Aortic smooth muscle cell (primary cell): ENCODE measurements at places on chromosomes 12 and 14. TPM values are rescaled to one million over a fixed set of nuclear protein-coding genes. Genes with fewer than 3 reads are reported as not detected.

SLCO1C1 gene
- 2.2 and 2.6 TPM in 2 replicates for total RNA-seq

RNU4-1 gene
- total RNA-seq, result under 0.01 TPM in 1 of 2 replicates, not detected in the other

ACRBP gene
- total RNA-seq, result 0.13 and 0.25 TPM in 2 replicates

LYSET gene
- total RNA-seq, result 7.8 and 8.7 TPM in 2 replicates

DHRS2 gene
- total RNA-seq, result under 0.01 TPM in 1 of 2 replicates, not detected in the other

NKX2-8 gene
- total RNA-seq, result not detected in 2 replicates

CISTR gene
- not detected in 2 replicates for total RNA-seq

KCNMB4 gene
- 0.26 and 0.56 TPM in 2 replicates for total RNA-seq

FERMT2 gene
- 131 and 149 TPM in 2 replicates for total RNA-seq

ALX1 gene
- total RNA-seq, result 0.06 TPM in 1 of 2 replicates, not detected in the other

LRRC10 gene
- total RNA-seq, result not detected in 2 replicates

SCARB1 gene
- total RNA-seq, result 8.2 and 12.2 TPM in 2 replicates

SLC25A21 gene
- total RNA-seq, result 0.25 and 0.40 TPM in 2 replicates

HOXC13 gene
- total RNA-seq, result not detected in 2 replicates

TMCC3 gene
- total RNA-seq, result 0.50 and 0.92 TPM in 2 replicates

RERGL gene
- total RNA-seq, result 1.2 and 3.1 TPM in 2 replicates

DIO2 gene
- total RNA-seq, result 47.3 and 161 TPM in 2 replicates

AP4S1 gene
- total RNA-seq, result 3.2 and 3.8 TPM in 2 replicates

C12orf50 gene
- total RNA-seq, result 0.13 TPM in 1 of 2 replicates, not detected in the other

CPNE6 gene
- total RNA-seq, result not detected in 2 replicates

BCL2L2 gene
- total RNA-seq, result 21.0 and 26.2 TPM in 2 replicates

KLHL33 gene
- total RNA-seq, result 0.06 and 0.13 TPM in 2 replicates

B3GNT4 gene
- 0.19 TPM in 1 of 2 replicates, not detected in the other for total RNA-seq

OR6C76 gene
- total RNA-seq, result not detected in 2 replicates

GLIPR1L1 gene
- total RNA-seq, result not detected in 2 replicates

DPF3 gene
- 1.7 and 1.8 TPM in 2 replicates for total RNA-seq

COA8 gene
- 18.2 and 19.9 TPM in 2 replicates for total RNA-seq

CAPS2 gene
- 11.9 and 15.9 TPM in 2 replicates for total RNA-seq

CCDC175 gene
- not detected in 2 replicates for total RNA-seq
